ENCODE measurements at places on chromosomes 11 and 22.

DNA sequence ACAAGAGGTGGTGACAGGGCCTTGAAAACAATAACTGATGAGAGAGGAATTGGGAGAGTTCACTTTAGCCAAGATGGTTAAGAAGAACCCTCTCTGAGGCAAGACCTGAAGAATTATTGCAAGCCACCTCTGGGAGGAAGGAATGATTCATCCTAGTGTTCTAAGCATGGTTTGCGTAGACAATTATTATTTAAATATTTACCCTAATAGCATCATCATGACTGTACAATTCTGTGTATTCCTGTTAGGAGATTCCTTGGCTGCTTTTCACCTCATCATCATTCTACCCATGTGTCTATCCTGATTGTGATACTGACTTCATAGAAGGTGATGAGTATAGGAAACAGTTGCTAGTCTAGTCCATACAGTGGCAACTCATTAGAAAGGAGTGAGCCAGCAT lies 264.4 kb downstream of the DDX10 start:
- no peak for DNase-seq

DNA sequence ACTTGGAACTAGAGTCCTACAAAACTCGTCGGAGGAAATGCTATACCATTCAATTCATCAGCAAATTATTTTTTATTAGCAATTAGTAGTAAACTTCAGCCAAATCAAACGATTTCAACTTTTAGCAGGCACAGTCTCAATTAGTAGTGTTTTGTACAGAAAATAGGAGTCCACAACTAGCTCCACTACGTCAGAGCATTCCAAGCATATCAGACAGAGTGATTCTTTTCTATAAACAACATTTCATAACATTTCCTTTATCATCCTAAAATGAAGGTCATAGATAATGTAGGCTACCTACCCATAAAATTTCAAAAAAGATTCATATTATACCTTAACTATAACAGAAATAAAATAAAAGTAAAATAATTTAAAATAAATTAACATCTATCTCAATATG lies 169.9 kb downstream of the KIF18A start:
- DNase-seq: no peak

GRCh38 chr22:37426706-37427134 lies 559 bp downstream of the ELFN2 start:
- DNase-seq: no peak

GRCh38 chr11:103465555-103466140 lies 356.4 kb downstream of the DYNC2H1 start:
- no peak for DNase-seq

GRCh38 chr11:126350836-126351235 lies 4.7 kb upstream of the ST3GAL4 start:
- no peak for DNase-seq

DNA sequence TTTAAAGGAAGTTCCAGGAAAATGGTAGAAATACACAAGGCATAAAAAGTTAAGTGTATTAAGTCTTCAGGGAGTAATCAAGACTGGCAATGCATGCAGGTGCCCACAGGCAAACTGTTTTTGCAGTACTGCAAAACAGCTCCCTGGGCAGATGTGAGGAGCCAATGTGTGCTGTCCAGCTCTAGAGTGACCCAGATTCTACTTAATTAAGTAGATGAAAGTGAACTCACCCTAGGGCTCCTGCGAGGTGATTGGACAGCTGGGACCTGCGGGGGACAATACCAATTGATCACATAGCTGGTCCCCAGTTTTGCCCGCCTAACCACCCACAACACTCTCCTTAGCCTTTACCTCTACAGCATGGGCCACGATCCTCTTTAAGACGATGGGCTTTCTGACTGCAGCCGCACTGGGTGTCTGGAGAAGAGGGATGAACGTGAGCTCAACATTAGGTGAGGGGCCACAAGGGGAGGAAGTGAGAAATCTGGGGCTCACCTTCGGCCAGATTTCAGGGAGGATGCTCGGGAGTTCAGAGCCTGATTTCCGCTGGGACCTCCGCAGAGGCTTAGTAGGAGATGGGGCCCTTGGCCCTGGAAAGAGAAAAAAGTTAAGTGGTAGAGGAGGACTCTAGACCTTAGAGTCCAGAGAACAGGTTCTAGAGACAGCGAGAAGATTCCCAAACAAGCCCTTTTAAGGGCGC lies 556 bp downstream of the CDCA5 start:
- no peak for DNase-seq

GRCh38 chr11:76322540-76322939 lies 58.4 kb downstream of the THAP12 start:
- DNase-seq: no peak

GRCh38 chr22:39446239-39446721 lies 10.5 kb upstream of the MGAT3 start:
- no peak for DNase-seq

- DNase-seq: no peak
Observed at GRCh38 chr11:61666684-61667297, 13.4 kb upstream of the DAGLA start.

GRCh38 chr22:20218326-20218872 lies 49.7 kb downstream of the RTN4R start:
- no peak for DNase-seq

GRCh38 chr11:64726211-64726641 lies 3.2 kb upstream of the NRXN2 start:
- DNase-seq: no peak

DNA sequence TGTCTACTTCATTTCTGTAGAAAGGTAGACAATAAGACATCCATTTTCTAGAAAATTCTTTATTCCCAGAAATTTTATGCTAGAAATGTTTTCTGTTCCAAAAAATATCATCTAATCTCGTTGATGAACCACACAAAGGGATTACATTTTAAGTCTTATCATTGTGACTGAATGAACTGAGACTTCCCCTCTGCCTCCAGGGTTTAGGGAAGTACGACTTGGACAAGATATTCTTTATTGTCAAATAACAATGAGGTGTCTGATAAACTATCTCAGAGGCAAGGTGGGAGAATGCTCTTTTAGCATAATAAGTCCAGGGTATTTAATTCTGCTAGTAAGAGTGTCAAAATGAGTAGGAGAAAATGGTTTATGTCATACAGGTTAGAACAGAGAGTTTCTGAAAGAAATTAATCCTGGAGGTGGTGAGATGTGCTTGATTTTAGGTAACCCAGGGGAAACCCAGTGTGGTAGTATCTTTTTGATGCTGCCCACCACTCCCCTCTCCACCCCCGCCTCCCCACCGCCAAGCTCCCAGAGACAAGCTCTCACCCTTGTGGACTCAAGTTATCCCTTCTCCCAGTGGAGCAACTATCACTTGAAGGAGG lies 100.6 kb downstream of the CD44 start:
- no peak for DNase-seq

Data from stimulated activated CD8-positive, alpha-beta memory T cell treated with anti-CD3 and anti-CD28 coated beads, Interleukin-4, amount 100 ng/mL, for 4 hours (primary cell).